A673 (cell line): ENCODE measurements at places on chromosomes 3 and 15.

GRCh38 chr15:99249270-99249841, at the start of gene TTC23:
TSS of gene TTC23 (minus strand) at chr15:99249581. CDS start at chr15:99228712, 20,869 bp downstream.
- DNase-seq: peak; percentile 95

DNA sequence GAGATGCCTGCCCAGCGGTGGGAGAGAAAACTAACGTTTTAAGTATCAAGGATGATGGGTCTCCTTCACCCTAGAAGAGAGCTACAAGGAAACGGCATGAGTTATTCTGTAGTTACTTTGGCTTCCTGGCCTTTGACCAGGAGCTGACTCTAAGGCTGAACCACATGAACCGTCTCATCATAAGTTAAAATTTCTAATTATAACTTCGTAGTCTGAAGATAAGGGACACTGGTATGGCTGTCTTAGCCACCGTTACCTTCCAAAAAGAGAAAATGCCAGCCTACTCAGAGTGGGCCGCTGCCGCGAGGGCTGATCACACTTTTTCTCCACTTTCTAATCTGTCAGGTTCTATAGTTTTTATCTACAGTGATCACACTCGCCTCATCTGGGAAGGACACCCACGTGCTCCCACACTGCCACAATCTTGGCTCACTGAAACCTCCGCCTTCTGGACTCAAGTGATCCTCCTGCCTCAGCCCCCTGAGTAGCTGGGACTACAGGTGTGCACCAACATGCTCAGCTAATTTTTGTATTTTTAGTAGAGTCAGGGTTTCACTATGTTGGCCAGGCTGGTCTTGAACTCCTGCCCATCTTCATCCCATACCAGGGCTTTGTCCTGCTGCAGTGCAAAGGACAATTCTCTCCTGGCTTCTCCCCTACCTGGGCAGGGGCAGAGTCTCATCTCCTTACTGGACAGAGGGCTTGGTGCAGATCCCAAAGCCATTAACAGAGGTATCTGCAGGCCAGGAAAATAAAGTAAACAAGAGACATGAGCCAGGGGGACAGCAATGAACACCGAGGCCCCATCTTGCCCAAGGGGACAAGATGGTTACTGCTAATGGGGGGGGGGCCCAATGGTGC, 73.4 kb downstream of the RFTN1 start:
- DNase-seq: no peak

GRCh38 chr3:50316657-50317242, 5.8 kb downstream of the HYAL2 start:
- no peak for DNase-seq

DNA sequence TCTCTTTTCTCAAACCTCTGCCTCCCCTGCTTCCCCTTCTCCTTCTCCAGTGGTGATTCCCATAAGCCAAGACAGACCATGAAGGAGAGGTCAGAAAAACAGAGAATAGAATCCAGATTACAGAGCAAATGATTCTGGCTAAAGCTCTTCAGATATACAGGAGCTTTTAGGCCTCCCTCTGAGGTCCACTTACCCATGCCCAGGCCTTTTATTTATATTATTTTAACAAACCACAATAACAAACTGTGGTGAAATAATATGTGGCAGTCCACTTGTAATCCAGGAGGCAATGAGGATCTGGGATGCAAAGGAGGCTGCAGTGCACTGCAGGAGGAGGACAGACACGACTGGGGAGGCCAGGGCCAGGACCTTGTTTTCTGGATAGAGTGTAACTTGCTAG, 104.1 kb downstream of the STAC start:
- DNase-seq: no peak

GRCh38 chr3:177441276-177441812, 244.1 kb upstream of the TBL1XR1 start:
- DNase-seq: no peak

GRCh38 chr3:171306631-171307030, 153.6 kb downstream of the TNIK start:
- no peak for DNase-seq

- DNase-seq: peak; percentile 42
These were observed 27.4 kb upstream of the SNTN start for GRCh38 chr3:63624941-63625560.

DNA sequence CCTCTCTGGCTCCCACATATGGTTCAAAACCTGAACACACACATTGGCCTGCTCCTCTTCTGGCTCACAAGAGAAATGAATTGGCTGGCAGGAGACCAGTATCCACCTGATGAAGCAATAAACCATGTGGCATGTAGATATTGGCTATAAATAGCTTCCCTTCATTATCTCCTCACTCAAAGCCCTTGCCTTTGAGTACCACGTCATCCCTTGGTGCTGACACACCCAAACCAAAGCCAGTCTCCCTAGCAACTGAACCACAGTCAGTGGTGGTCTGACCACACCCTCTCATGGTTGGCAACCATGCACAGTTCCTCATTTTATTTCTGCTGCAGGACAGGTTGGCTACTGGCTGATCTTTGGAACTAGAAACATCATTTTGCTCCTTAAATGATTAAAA, 98.8 kb downstream of the ZNF621 start:
- DNase-seq: no peak
